ENCODE measurements at places on chromosomes 5 and 9.

DNA sequence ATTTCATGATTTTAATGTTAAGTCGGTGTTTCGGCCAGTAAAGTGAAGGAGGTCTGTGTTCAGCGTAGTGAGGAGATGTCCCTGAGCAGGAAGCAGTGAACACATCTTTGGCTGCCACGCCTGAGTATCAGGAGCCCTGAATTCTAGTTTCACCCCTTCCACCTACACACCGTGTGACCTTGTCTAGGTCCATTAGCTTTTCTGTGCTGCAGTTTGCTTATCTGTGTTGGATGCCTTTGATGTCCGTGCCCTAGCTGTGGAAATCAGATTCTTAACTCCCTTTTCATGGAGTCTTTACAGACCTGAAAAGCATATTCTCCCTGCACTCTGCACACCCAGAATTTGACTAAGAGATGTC, 601 bp downstream of the FBXO38 start:
- DNase-seq: no peak

GRCh38 chr5:173829826-173830225, 58.3 kb upstream of the CPEB4 start:
- DNase-seq: no peak

- no peak for DNase-seq
These were observed 1251.4 kb upstream of the CDH6 start for GRCh38 chr5:29942089-29942488.

GRCh38 chr9:126400571-126400970, 73.9 kb downstream of the MVB12B start:
- DNase-seq: no peak

- no peak for DNase-seq
These were observed 291.9 kb downstream of the NFIB start for GRCh38 chr9:14021871-14022525.

DNA sequence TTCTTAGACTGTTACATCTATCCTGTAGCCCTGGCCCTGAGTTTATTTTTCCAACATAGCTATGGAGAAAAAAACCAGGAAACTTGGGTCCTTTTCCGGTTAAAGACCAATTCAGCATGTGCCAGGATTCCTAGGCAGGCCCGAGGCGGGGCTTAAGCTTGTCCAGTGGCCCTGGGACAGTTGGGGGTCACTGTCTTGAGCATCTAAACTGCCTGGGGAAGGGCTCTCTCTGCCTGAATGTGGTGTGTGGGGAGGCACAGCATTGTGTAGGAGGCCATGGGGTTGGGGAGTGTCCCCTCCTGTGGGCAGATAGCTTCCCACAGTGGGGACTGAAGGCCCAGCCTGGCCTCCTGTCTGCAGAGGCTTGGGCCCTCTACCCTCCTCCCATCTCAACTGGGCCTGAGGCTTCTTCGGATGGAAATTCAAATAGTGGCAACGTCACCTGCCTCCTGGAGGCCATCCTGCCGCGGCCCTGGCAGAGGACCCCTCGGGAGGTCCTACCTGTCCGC, 88.8 kb downstream of the PHF2 start:
- no peak for DNase-seq

GRCh38 chr9:122370869-122371755, at the start of gene PTGS1:
Gene PTGS1, plus strand, starts transcription at chr9:122371024. Its CDS starts 61 bp downstream, at chr9:122371085.
- DNase-seq: no peak
